ENCODE measurements at places on chromosomes 2 and 18. TPM values are rescaled to one million over a fixed set of nuclear protein-coding genes. Genes with fewer than 3 reads are reported as not detected.

DNA sequence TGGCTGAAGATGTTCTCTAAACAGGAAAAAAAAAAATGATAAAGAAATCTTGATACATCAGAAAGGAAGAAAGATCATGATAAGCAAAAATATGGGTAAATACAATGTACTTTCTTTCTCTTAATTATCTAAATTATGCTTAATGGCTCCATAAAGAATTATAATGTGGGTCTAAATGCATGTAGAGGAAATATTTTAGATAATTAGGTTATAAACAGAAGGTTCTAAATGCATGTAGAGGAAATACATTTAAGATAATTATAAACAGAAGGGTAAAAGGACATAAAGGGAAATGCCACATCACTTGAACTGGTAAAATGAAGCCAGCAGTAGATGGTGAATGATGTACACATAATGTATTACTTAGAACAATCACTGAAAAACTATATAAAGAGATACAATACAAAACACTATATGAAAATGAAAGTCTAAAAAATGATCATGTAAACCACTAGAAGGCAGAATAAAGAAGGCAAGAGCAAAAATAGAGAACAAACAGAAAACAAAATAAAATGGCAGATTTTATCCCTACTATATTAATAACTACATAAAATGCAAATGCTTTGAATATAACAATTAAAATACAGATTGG is 308.4 kb upstream of the CDH2 start:
- DNase-seq, result no peak

GRCh38 chr2:29155578-29155977 is 40.4 kb downstream of the CLIP4 start:
- DNase-seq, result no peak

DNA sequence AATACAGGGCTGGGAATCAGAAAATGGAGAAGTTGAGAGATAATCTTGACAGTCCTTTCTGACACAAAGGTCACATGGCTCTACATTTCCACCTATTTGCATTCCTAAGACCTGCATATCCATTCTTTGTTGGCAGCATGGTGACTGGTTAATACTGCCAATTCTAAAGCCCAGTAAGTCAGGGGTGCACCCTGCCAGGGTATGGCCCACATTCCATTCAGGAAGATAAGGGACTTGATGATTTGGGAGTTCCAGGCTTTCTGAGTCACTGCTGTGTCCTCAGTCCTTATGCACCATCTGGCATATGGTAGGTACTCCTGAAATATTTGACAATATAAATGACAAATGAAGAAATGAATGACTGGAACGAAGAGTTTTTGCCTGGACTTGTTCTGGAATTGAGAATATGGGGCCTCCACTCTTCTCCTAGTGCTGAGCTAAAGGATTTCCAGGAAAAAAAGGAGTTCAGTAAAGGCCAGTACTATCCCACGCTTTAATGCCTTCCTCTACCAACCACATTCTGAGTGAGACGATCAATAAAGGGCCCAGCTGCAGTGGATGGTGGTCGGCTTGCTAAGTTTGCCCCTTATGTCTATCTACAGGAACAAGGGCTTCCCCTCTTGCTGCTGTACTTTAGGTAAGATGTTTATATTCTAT is 31.7 kb upstream of the EIF2AK3 start:
- DNase-seq, result no peak

- no peak for DNase-seq
Observed at GRCh38 chr2:42928692-42929545, 136.5 kb upstream of the HAAO start.

ATG4B gene
- 38.4 TPM for total RNA-seq

PARD6G gene
- total RNA-seq, result 15.9 TPM

POTEI gene
- total RNA-seq, result not detected

RAB6D gene
- 0.14 TPM for total RNA-seq

All from uterus (tissue), 4 donors.